ENCODE measurements at places on chromosomes 1 and 21. TPM values are rescaled to one million over a fixed set of nuclear protein-coding genes. Genes with fewer than 3 reads are reported as not detected.

- DNase-seq: peak; percentile 55
Measured at GRCh38 chr1:54547601-54548388, at the start of gene ACOT11. Gene ACOT11 (plus strand): TSS chr1:54548228. CDS start chr1:54548310, 82 bp downstream.

GRCh38 chr1:43041591-43041990 is 82.9 kb upstream of the SLC2A1 start:
- no peak for DNase-seq

DNA sequence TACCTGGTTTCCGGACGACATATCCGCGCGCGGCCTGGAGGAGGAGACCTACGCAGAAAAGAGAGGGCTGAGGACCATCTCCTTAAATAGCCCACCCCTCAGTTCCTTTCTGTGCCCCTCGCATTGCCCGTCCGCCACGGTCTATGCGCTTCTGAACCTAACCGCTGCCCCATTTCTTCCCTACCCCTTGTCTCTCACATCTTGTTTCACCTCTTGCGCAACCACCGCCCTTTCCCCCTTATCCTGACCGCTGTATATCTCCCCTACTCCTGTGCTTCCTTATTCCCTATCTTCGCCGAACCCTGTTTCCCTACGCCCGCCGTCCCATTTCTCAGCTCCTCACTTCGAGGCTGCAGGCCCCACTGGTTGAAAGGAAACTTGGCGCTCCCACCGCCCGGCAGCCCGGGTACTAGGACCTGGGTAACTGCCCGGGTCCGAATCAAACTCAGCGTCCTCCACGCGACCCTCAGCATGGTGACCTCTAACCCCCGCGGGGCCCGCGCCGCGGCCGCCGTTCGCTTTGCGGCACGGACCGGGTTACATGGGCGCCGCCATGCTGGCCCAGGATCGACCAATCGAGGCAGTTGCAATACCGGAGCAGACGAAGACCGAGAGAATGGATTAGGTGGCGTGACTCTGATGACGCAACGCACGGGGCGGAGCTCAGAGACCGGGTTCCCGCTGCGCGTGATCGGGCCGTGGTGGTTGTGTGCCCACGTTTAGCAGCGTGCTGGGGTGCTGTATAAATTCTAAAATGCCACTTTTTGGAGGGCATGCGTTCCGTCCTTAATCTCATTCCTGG is at the start of gene MRPS15:
Gene MRPS15, minus strand, starts transcription at position 582 of the 802 bp plus-strand sequence. Its CDS starts 109 bp downstream, at position 473.
- peak; percentile 96 for DNase-seq

DNA sequence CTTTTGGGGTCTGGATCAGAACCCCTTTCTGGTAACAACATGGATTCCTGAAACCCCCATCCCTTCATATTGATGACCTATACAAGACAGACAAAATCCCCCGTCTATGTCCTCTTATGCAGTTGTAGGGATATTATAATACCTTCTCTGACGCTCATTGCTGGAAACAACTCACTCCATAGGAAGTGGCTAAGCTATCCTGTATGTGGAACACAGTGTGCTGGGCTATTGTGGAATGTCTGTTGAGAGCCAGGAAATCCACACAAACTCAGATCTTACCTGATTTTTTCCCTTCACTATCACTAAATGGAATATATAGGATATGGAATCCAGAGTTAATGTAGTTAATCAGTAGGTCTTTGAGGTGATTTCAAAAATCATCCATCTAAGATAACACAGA is 17.7 kb upstream of the PIK3R3 start:
- no peak for DNase-seq

The GLMN gene
- 7.8 TPM for total RNA-seq

The MX2 gene
- 3.6 TPM for total RNA-seq

The PARK7 gene
- 251 TPM for total RNA-seq
